ENCODE measurements at places on chromosomes 1 and 21.

- no peak for DNase-seq
Observed at GRCh38 chr1:233172201-233172600, 123.3 kb downstream of the PCNX2 start.

- no peak for DNase-seq
Observed at GRCh38 chr21:29296446-29296845, 2.3 kb upstream of the BACH1 start.

GRCh38 chr1:18396247-18396980 lies 84.3 kb upstream of the KLHDC7A start:
- no peak for DNase-seq

DNA sequence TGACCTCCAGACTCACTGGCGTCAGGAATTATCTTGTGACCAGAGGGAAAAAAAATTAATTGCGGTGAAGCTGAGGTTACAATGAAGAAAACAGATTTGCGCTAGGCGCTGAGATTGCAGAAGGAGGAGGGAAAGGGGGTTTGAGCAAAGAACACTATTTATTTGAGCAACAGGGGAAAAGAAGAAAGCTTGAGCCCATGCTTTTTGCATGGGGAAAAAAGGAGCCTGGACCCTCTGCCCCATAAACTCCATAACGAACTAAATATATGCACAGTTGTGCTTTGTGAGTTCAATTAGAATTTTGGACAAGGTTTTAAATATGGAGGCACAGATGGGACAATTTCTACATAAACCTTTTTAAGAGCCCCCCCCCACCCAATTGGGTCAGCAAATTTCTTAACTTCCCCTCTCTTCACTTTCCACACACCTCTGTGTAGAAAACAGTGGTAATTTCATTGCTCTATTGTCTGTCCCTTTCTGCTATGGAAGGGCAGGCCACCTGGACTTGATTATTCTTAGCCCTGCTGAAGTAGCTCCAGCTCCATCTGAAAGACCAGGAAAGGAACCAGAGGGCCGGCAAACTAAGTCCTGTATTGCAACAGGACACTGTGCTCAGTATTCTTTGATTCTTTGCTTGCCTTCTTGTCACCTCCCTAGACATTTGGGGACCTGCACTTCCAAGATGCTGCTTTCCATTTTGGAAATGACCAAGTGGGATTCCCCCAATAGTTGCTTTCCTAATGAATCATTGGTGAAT lies 862 bp upstream of the ID3 start:
- DNase-seq = no peak

GRCh38 chr1:242530761-242531160 lies 6.3 kb upstream of the PLD5 start:
- DNase-seq = no peak

DNA sequence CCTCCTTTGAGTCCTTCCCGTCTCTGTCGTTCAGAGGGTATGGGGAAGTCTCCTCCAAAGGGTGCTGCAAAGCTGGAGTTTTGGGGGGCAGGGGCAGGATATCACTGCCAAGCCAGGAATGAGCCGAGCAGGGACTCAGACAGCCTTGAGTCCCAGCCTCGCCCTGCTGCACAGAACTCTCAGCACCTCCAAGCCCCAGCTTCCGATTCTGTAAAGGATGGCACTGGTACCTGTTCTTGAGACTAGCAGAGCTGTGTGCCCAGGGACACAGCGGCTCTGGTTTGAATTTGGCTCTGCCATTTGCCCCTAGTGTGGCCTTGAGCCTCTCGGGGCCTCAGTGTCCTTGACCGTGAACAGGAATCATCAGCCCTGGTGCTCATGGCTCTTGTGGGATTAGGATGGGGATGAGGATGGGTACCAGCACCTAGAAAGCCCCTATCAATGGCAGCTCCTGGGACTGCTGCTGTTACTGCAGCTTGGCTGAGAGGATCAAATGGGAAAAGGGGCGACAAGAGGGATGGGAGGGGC lies 1.5 kb upstream of the FBLIM1 start:
- no peak for DNase-seq

- DNase-seq = no peak
Observed at GRCh38 chr21:31888936-31889371, 16.1 kb downstream of the HUNK start.

DNA sequence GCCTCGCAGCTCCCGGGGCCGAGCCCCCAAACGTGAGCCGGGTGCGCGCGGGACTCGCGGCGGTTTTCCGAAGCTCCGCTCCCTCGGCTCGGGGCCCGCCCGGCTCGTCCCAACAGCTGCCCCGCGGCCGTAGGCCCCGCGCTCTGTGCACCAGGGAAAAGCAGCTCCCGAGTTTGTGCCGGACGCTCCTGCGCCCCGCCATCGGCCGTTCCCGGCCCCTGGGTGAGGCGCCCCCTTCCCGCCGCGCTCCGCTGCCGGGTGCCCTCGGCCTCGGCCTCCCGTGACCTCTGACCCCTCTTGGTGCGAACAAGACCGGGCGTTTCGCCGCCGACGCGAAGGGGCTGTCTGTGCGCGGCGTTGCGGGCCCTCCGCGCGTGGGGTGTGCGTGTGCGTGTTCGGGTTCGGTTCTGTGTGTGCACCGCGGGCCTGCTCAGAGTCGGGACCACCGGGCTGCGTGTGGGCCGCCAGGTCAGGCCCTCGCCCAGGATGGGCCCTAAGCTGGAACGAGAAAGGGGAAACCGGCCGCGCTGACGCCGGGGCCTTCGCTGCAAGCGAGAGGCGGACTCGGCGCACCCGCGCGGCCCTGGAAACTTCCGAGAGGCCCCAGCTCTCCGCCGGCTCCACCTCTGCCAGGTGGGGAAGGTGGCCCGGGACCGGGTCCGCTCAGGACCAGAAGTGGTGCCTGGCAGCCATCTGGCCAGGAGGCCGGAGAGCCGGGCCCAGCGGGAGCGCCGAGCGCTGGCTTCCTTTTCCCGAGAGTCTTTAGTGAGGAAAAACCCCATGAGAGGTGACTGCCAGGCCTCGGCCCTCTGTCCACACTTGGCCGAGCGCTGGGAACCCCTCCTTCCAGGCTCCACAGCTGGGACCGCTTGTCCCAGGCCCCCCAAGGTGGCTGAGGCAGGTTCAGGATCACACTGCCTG lies 1.9 kb downstream of the PRDM16 start:
- DNase-seq = no peak

DNA sequence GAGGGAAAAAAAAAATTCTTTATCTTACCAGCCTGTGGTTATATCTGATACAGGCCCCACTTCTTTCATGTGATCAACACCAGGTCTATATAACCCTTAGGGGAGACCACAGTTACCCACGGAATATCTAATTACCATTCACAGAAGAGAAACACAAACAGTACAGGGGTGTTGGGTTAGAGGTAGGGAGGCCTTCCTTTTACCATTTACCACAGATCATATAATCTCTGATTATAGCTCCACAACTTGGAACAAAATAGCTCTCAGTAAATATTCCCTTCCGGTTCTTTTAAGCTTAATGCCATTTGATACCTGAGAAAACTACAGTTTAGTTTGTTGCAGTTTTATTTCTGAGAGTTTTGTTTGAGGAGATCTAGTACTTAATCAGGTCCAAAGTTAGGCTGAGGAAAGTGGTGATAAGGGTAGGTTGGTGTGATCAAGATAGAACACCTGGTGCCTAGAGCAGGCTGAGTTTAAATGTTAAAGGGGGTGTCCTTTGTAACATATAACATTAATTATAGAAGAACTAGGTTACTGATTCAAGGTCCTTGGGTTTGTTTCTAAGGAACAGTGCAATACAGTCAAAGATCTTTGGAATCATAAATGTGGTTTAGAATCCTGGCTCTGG lies 14.1 kb downstream of the EPB41 start:
- no peak for DNase-seq

DNA sequence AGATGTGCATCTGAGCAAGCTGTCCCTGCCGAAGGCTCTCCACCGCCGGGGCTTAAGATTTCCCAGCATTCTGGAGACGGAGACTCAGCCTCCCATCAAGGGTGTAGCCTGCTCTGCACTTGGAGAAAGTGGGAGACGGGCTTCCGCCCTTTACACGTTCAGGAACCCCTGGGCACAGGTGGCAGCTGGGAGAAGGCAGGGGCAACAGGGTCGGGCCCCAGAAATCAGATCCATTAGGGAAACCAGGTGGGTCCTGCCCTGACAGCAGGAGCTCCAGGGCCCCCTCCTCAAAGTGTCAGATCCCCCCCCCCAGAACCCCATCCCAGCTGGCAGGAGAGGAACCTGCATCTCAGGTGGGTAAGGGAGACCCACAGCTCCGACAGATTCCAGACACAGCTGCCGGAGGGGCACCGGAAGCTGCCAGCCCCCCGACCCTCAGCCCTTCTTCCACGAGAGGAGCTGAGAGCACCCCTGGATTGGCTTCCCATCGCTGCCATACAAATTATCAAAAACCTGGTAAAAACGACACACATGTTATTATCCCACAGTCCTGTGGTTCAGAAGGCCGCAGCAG lies 236.6 kb downstream of the NPHP4 start:
- no peak for DNase-seq

DNA sequence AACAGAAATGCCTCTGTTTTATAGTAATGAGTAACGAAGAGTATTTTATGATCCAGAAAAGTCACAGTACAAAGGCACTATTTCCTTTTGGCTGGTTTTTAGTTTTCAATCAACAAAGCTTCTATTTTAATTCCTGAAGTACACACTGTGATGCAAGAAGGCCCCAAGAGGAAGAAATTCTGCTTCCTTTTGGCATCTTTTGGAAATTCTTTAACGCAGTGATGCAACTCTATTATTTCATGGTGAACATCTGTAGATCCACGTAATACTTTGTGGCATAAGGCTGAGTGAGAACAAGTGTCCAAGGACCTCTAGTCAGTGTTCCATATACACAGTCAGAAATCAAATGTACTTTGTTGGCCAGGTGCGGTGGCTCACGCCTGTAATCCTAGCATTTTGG lies 137.5 kb downstream of the TGFB2 start:
- DNase-seq = no peak

GRCh38 chr1:237152506-237153335 lies 110.7 kb downstream of the RYR2 start:
- no peak for DNase-seq

DNA sequence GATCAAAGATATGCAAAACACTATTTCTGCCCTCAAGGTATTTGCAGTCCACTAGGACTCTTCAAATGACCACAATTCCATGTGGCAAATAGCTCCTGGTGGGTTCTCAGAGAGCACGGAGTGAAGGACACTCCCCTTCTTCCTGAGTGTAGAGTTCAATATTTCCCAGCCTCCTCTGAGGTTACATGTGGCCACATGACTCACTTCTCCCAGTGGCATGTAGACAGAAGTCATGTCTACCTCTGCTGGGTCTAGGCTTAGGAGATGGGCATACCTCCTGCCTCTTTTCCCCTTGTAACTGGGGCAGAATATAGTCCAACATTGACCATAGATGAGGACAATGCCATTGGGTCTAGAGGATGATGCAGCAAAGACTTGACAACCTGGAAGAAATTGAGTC lies 191.4 kb downstream of the MIS18A start:
- no peak for DNase-seq

- no peak for DNase-seq
Observed at GRCh38 chr1:241555526-241555925, 23.3 kb downstream of the KMO start.

GRCh38 chr1:208174731-208175507 lies 69.3 kb downstream of the PLXNA2 start:
- no peak for DNase-seq

DNA sequence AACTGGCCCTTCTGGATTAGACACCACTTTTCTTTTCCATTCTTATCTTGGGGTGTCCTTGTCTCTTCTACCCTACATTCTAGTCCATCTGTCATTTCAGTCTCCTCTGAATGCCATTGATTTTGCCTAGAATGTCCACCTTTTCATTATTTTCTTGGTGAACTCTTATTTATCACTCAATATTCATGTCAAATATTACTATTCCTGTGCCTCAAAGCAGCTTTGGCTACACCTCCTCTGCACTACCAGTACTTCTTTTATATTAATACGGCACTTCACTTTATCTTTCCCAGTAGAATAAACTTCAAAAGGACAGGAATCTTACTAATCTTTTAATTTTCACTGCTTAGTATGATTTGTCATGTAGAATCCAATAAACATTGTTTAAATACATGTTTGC lies 186.4 kb upstream of the DPYD start:
- DNase-seq = no peak

- DNase-seq = no peak
Observed at GRCh38 chr21:44853601-44854390, 19.7 kb downstream of the PTTG1IP start.

DNA sequence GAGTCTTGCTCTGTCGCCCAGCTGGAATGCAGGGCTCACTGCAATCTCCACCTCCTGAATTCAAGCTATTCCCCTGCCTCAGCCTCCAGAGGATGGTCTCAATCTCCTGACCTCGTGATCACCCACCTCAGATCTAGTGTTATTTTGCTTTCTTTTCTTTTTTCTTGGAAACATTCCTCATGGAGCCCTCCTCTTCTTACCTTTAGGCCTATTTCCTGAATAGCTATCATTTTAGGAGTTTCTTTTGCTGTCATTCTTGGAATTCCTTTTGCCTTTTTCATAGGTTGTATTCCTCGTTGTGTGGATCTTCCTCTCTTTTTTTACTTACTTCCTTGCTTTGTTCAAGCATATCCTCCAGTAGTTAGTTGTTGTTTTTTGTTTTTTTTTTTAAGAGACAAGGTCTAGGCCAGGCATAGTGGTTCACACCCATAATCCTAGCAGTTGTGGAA lies 173.8 kb downstream of the RASAL2 start:
- no peak for DNase-seq

DNA sequence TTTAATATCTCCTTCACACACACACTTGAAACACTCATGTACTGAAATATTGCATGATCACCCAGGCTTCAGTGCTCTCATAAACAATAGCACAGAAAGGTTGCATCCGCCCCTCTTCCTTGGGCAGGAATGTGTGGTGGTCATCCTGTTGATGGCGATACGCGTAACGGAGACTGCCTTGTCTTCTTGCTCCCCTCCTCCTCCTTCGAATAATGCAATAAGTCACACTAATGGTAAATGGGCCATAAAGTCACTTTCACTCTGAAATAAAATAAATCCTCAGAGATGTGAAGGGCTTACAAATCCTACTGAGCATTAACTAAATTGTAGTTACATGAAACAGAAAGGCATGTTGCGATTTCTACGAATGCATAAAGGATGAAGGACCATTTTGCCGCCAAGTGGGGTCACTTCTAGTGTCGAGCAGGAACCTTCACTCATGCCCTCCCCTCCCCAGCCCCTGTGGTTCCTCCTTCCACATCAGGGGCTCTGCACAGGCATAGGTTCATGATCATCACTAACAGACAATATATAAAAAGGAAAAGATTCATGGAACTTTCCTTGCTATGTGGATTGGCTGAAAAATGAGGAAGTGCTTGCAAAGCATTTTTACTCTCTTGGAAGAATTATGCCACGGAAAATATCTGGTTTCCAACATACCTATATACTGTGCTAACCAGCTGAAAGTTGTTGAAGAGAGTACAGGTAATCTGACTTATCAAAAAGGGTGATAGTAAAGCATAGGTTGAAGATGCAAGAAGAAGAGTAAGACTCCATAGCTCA lies 1.2 kb upstream of the PGBD5 start:
- no peak for DNase-seq

- no peak for DNase-seq
Observed at GRCh38 chr1:178536844-178537371, 24.0 kb downstream of the TEX35 start.

GRCh38 chr1:2636733-2637132 lies 3.9 kb upstream of the MMEL1 start:
- no peak for DNase-seq

GRCh38 chr1:178501705-178502329 lies 5.1 kb upstream of the CLEC20A start:
- peak; percentile 16 for DNase-seq
